Naive thymus-derived CD8-positive, alpha-beta T cell (primary cell): ENCODE measurements at places on chromosomes 4 and X. TPM values are rescaled to one million over a fixed set of nuclear protein-coding genes. Genes with fewer than 3 reads are reported as not detected.

STPG2 gene
- 0.47 TPM for total RNA-seq

LPAR4 gene
- not detected for total RNA-seq

GLRA3 gene
- total RNA-seq, result not detected

USP17L28 gene
- not detected for total RNA-seq

ENPEP gene
- not detected for total RNA-seq

ADH1C gene
- not detected for total RNA-seq

GAB3 gene
- 10.0 TPM for total RNA-seq

MAP7D2 gene
- total RNA-seq, result 0.16 TPM

FAM133A gene
- 0.16 TPM for total RNA-seq

TRAM1L1 gene
- total RNA-seq, result not detected

TRIM60 gene
- total RNA-seq, result not detected

DNAAF6 gene
- total RNA-seq, result not detected

GIMD1 gene
- total RNA-seq, result not detected

SMPX gene
- not detected for total RNA-seq

PRR32 gene
- total RNA-seq, result not detected

C4orf50 gene
- not detected for total RNA-seq

SPANXN4 gene
- not detected for total RNA-seq
